ENCODE measurements at places on chromosomes 6 and 20.

GRCh38 chr20:18650224-18650623 is 62.4 kb downstream of the DTD1 start:
- no peak for DNase-seq

GRCh38 chr6:113723182-113723581 is 134.0 kb upstream of the MARCKS start:
- no peak for DNase-seq

- no peak for DNase-seq
These were observed 106.7 kb downstream of the PRDM1 start for GRCh38 chr6:106192824-106193223.

GRCh38 chr20:9974324-9974723 is 60.5 kb upstream of the ANKEF1 start:
- DNase-seq = no peak

DNA sequence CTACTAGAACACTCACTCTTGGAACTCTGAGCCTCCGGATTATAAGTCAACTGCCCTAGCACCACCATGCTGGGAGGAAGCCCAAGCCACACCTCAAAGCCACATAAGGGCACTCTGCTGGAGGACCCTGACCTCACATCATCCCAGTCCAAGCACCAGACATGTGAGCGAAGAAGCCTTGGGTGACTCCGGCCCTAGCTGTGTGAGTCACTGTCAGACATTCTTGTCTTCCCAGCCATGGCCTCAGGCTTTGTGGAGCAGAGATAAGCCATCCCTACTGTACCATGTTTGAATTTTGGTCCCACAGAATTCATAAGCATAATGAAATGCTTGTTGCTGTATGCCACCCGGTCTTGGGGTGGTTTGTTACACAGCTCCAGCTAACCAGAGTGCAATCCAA is 247.7 kb downstream of the SOD2 start:
- DNase-seq = no peak

DNA sequence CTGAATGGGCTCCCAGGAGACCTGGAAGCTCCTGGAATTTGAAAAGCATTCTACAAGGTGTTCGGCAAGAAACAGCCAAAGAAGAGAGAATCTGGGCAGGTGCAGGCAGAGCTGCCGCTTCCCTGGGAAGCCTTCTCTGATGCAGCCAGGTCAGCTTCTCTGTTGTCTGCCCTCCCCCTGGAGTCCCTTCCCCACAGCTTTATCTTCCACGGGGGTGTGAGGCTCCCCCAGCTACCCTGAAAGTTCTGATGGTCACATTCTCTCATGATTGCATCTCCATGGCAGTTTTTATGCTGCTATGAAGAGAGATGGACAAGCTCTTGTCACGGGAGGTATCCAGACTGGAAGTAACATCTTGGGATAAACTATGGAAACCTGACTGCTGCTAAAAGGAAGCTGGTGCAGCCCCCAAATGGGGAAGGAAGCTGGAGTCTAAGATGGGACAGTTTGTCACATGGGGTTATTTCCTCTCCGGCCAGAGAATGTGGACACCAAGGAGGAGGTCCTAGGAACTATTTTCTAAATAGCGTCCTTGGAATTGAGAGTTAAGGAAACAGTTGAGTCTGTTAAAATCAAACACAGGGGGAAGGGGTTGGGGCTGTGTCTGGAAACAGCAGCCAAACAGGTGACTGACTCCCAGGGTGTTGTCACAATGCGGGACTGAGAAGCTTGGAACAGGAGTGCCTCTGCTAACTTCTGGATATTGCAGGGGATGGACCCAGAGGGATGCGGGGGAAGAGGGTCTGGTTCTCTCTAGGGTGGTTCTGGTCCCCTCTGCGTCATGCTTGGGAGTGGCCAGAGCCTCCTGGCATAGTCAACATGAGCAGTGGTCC is 91.1 kb downstream of the ASXL1 start:
- DNase-seq = peak; percentile 71

- DNase-seq = no peak
These were observed at the start of gene NKAIN2 for GRCh38 chr6:123803504-123804013. NKAIN2 (plus strand) TSS chr6:123803865.

GRCh38 chr6:98308564-98308963 is 525.8 kb upstream of the POU3F2 start:
- DNase-seq = no peak

DNA sequence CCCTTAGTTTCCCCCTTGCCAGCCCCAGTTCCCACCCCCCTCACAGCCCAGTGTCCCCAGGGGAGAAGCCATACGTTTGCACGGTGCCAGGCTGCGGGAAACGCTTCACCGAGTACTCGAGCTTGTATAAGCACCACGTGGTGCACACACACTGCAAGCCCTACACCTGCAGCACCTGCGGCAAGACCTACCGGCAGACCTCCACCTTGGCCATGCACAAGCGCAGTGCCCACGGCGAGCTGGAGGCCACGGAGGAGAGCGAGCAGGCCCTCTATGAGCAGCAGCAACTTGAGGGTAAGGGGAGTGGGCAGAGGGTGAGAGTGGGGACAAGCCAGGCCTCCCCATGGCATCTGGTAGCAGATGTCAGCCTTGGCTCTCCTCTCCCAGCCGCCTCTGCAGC is 5.1 kb upstream of the DEF6 start:
- no peak for DNase-seq

- DNase-seq = no peak
These were observed 91.4 kb upstream of the NEDD9 start for GRCh38 chr6:11323666-11324452.

- no peak for DNase-seq
These were observed 27.9 kb downstream of the BLTP3A start for GRCh38 chr6:34819571-34820480.

GRCh38 chr6:140537834-140538705 is 1163.6 kb upstream of the CITED2 start:
- no peak for DNase-seq

DNA sequence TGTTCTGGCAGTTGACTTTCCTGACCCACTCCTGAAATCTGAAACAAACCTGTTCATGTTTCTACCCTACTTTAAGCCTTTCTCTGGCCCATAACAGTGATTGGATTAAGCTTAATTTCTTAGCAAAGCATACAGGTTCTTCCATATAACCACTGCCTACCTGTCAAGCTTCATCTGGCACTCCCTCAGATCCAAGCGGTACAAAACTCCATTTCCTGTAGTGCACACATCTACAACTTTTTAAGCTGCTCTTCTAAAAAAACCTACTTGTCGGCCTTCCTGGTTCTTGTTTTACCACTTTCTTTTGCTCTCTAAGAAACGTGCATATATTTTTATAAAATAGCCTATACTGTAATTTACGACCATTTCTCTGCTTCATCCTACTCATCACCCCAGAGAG is 916 bp upstream of the PPP1R11 start:
- no peak for DNase-seq

GRCh38 chr6:106643061-106643460 is 13.7 kb downstream of the QRSL1 start:
- no peak for DNase-seq

GRCh38 chr20:38173237-38174156 is 8.4 kb upstream of the TGM2 start:
- no peak for DNase-seq

- DNase-seq = no peak
These were observed at the start of gene RSPO4 for GRCh38 chr20:1001911-1002681. RSPO4 (minus strand) TSS chr20:1002311; CDS start chr20:1002164, 147 bp downstream.

DNA sequence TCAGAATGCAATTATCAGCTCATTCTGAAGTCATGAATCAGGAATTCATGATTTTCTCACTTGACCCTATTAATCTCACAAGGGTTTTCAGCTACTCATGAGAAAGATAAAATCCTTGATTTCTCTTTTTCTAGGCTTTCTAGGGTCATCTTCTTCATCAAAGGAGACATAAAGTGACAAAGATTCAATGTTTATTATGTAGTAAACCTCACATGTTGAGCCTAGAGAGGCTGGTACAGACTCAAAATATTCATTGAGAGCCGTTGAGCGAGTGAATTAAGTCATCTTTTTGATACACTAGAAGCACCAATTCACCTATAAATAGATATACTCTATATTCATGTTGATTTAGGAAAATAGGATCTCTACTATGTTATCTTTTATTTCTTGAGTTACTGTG is 104.8 kb upstream of the TRAF3IP2 start:
- DNase-seq = no peak
